ENCODE measurements at places on chromosomes 13 and 19.

- no peak overlapping the region for H3K4me3 ChIP-seq
- DNase-seq, result no peak
- H3K27ac ChIP-seq, result no peak overlapping the region
- H3K4me1 ChIP-seq, result peaks cover 3% of the 10 kb centered on the region
- H3K27me3 ChIP-seq, result peaks cover 50% of the 10 kb centered on the region
These were observed 98.2 kb downstream of the ING1 start for GRCh38 chr13:110811771-110812120.

DNA sequence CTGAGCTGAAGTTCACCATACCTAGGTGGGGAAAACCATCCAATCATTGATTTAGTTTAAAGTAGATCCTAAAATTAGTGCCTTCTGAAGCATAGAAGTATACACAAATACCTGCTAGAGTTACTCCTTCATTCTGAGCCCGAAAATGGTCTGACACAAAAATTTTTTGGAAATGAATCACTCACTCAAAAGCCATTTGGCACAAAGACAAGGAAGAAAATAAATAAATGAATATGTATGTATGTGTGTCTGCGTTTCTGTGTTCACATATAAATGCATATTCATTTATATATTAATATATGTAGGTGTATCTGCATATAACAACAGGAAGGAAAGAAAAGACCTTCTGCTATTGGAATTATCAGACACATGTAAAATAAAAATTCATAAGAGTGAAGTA, 614.4 kb upstream of the PCDH9 start:
- H3K4me3 ChIP-seq, result no peak overlapping the region
- no peak for DNase-seq
- no peaks in the 10 kb centered on the region for H3K36me3 ChIP-seq
- no peaks in the 10 kb centered on the region for H3K4me1 ChIP-seq
- H3K27me3 ChIP-seq, result no peaks in the 10 kb centered on the region

- no peak for DNase-seq
- H3K4me1 ChIP-seq, result peaks cover 3% of the 10 kb centered on the region
- H3K27me3 ChIP-seq, result peaks cover 33% of the 10 kb centered on the region
- H3K27ac ChIP-seq, result peak overlapping the region; percentile 86
- no peak overlapping the region for H3K4me3 ChIP-seq
- H3K36me3 ChIP-seq, result no peaks in the 10 kb centered on the region
These were observed 16.9 kb downstream of the TJP3 start for GRCh38 chr19:3725121-3725520.

- DNase-seq, result peak; percentile 11
- H3K4me1 ChIP-seq, result peaks cover 41% of the 10 kb centered on the region
- H3K4me3 ChIP-seq, result peak overlapping the region; percentile 94
- H3K36me3 ChIP-seq, result no peaks in the 10 kb centered on the region
- H3K27me3 ChIP-seq, result no peaks in the 10 kb centered on the region
- peak overlapping the region; percentile 98 for H3K27ac ChIP-seq
These were observed 525 bp upstream of the COG3 start for GRCh38 chr13:45464141-45464686.

DNA sequence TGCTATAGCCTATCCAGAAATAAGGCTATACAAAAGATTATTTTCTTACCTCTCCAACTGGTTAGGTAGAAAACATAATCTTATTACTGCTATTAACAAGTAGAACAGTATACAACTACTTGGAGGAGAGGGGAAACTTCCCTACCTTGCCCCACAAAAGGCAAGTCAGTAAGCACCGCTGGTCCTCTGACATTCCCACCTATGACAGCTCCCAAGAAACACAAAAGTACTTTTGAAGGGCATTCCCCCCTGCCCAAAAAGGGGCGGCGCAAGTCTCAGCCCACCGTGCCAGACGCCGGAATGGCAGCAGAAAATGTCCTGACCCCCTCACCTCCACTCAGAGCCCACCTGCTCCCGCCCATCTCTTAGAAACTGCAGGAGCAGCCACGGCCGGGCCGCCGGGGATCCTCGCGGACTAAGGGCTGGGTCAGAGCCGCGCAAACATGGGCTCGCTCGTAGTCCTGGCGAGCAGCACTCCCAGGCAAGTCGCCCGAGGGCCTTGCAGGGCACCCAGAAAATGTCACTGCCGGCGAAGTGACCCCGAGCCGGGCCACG, 437 bp downstream of the SUCLA2 start:
- H3K27ac ChIP-seq, result peak overlapping the region; percentile 80
- DNase-seq, result peak; percentile 26
- H3K36me3 ChIP-seq, result no peaks in the 10 kb centered on the region
- peaks cover 7% of the 10 kb centered on the region for H3K4me1 ChIP-seq
- H3K27me3 ChIP-seq, result no peaks in the 10 kb centered on the region
- H3K4me3 ChIP-seq, result peak overlapping the region; percentile 67

- DNase-seq, result peak; percentile 39
- H3K27ac ChIP-seq, result no peak overlapping the region
- H3K4me3 ChIP-seq, result no peak overlapping the region
- no peaks in the 10 kb centered on the region for H3K4me1 ChIP-seq
- H3K27me3 ChIP-seq, result no peaks in the 10 kb centered on the region
These were observed 24.3 kb downstream of the GNG7 start for GRCh38 chr19:2678044-2678671.

GRCh38 chr13:107576430-107576829, 638.9 kb downstream of the LIG4 start:
- H3K4me1 ChIP-seq, result no peaks in the 10 kb centered on the region
- H3K4me3 ChIP-seq, result no peak overlapping the region
- H3K27ac ChIP-seq, result no peak overlapping the region
- DNase-seq, result no peak

DNA sequence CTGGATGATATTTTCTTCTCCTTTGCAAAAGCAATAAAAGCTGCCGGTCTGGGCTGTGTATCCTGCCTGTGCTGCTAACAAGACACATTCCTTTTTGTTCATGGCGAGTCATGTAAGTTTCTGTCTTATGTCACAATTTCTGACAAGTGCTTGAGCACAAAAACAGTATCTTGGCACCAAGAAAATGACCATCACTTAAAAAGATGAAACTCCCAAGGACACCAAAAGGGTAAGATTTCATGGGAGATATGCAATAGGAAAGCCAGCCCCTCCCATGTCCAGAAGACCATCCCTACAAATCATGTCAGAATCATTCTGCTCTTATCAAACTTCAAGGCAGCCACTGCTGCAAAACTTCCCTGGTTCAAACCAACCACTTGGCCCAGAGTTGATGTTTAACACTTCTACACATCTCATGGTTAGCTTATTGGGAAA, 375.4 kb upstream of the ZNF507 start:
- H3K27ac ChIP-seq, result peak overlapping the region; percentile 63
- DNase-seq, result no peak
- H3K4me3 ChIP-seq, result no peak overlapping the region
- no peaks in the 10 kb centered on the region for H3K27me3 ChIP-seq
- H3K36me3 ChIP-seq, result no peaks in the 10 kb centered on the region
- H3K4me1 ChIP-seq, result no peaks in the 10 kb centered on the region

- no peaks in the 10 kb centered on the region for H3K27me3 ChIP-seq
- no peak for DNase-seq
- no peak overlapping the region for H3K4me3 ChIP-seq
- H3K27ac ChIP-seq, result no peak overlapping the region
- H3K36me3 ChIP-seq, result no peaks in the 10 kb centered on the region
These were observed 142.4 kb downstream of the MYCBP2 start for GRCh38 chr13:77184455-77184854.

GRCh38 chr19:18214779-18215433, 11.1 kb upstream of the RAB3A start:
- no peaks in the 10 kb centered on the region for H3K36me3 ChIP-seq
- no peak overlapping the region for H3K4me3 ChIP-seq
- no peaks in the 10 kb centered on the region for H3K27me3 ChIP-seq
- H3K4me1 ChIP-seq, result no peaks in the 10 kb centered on the region
- no peak overlapping the region for H3K27ac ChIP-seq

DNA sequence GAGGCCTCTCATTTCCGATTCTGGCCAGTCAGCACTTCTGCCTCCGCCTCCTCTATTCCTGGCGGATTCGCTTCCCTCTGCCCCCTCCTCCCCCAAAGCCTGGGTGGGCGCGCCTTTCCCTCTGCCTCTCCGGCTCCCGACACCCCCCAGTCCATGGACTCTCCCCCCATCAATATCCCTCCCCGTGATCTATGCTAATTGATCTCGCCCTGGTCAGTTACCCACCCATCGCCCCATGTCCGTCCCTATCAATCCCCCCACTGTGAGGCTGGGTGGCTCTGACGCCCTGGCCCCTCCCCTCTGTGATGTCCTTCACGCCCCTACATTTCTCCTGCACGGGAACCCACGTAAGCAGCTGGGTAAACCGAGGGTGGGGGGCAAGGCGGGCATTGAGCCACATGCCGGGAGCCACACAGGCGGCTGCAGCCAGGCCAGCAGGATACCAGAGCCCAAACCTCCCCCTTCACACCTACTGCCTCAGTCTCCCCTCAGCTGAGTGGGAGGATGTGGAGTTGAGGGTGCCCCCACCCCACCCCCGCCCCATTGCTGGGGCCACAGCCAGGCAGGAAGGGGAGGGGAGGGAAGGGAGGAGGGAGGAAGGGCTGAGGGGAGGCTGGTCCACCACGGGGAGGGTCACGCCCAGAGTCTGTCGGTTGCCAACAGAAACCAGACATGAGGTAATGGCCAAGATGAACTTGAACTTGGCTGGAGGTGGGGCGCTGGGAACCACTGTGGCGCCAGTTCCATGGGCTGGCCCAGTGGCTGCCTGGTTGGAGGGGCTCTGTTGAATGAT, 21.0 kb downstream of the SMIM24 start:
- peak overlapping the region; percentile 87 for H3K27ac ChIP-seq
- H3K36me3 ChIP-seq, result no peaks in the 10 kb centered on the region
- peak; percentile 63 for DNase-seq
- H3K4me1 ChIP-seq, result peaks cover 17% of the 10 kb centered on the region

- H3K27me3 ChIP-seq, result no peaks in the 10 kb centered on the region
- H3K27ac ChIP-seq, result no peak overlapping the region
- no peaks in the 10 kb centered on the region for H3K36me3 ChIP-seq
These were observed 15.5 kb downstream of the KLF2 start for GRCh38 chr19:16340092-16340491.

- no peak overlapping the region for H3K27ac ChIP-seq
- H3K36me3 ChIP-seq, result no peaks in the 10 kb centered on the region
- H3K4me1 ChIP-seq, result no peaks in the 10 kb centered on the region
- no peaks in the 10 kb centered on the region for H3K27me3 ChIP-seq
- no peak for DNase-seq
These were observed 16.4 kb upstream of the ALOX5AP start for GRCh38 chr13:30718661-30719524.

- H3K4me1 ChIP-seq, result no peaks in the 10 kb centered on the region
- no peaks in the 10 kb centered on the region for H3K27me3 ChIP-seq
These were observed 92.5 kb downstream of the UQCRFS1 start for GRCh38 chr19:29120466-29120865.

GRCh38 chr19:36420961-36421748, 2.7 kb upstream of the ZFP82 start:
- H3K4me1 ChIP-seq, result peaks cover 7% of the 10 kb centered on the region
- no peak overlapping the region for H3K27ac ChIP-seq
- H3K36me3 ChIP-seq, result no peaks in the 10 kb centered on the region
- DNase-seq, result no peak
- peak overlapping the region; percentile 38 for H3K4me3 ChIP-seq
